Fibroblast of skin of scalp (primary cell): ENCODE measurements at places on chromosomes 11 and 22.
A peak's percentile ranks its signal among the peaks of the same experiment; 100 is the strongest.

- no peak for DNase-seq
Measured at GRCh38 chr11:11409224-11409623, 56.2 kb upstream of the CSNK2A3 start.

- DNase-seq: no peak
Measured at GRCh38 chr11:120224972-120225909, 14.4 kb downstream of the OAF start.

- DNase-seq: no peak
Measured at GRCh38 chr22:42233879-42234278, 36.6 kb downstream of the TCF20 start.

DNA sequence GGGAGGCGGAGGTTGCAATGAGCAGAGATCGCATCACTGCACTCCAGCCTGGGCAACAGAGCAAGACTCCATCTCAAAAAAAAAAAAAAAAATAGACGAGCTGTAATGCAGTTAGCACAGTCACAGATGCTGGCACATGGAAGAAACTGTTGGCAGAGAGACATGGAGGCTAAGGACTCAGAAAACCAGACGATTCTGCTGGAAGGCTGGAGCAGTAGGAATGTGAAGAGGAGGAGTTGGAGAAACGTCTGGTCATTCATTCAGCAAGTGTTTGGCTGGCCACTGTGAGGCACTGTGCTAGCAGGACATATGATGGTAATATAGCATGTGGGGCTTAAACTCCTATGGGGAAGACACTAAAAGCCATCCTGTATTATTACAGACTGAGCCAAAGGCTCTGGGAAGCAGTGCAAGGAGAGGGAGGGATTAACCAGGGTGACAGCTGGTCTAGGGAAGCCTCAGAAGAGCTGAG lies 5.0 kb downstream of the UQCR10 start:
- DNase-seq: peak; percentile 49
